ENCODE measurements at places on chromosomes 7 and 10.
A peak's percentile ranks its signal among the peaks of the same experiment; 100 is the strongest.

DNA sequence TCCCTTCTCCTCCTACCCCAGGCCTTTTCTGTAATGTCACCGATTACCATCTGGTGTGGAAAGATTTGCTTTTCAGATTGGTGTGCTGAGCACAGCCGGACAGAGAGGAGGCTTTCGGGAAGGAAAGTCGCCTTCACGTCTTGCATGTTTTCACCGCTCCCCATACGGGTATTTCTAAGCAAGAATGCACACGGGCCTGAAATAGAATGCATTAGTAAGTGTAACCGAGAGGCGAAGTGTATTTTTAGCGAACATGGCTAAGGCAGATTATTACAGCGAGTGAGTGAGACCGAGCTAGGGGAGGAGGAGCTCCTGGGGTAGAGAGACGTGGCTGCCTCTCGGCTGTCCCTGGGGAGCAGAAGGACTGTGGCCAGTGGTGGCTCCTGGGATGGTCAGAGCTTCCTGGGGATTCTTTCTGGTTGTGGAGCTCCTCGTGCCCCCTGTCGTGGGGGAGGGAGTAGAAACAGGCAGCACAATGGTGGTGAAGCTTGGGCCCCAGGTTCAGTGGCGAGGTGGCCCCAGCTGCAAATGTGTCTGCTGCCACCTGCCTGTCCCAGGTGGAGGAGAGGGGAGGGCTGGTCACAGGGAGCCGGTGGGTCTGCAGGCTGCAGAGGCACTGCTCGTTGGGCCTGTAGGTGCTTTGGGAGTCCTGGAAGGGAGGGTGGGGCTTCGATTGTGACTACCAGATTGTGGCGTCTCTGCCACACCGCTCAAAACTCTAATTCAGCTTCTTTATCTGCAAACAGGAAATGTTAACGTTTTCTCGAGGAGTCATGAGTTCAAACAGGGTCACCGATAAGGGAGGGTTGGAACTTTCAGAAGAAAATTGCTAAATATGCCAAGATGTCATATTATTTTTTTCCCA, 135.8 kb downstream of the CAMK1D start:
- DNase-seq: no peak
- no peak overlapping the region for H3K27ac ChIP-seq
- no peak overlapping the region for H3K4me3 ChIP-seq
- no peaks in the 10 kb centered on the region for H3K4me1 ChIP-seq

- H3K4me1 ChIP-seq: no peaks in the 10 kb centered on the region
- H3K27me3 ChIP-seq: no peaks in the 10 kb centered on the region
- H3K4me3 ChIP-seq: no peak overlapping the region
- H3K36me3 ChIP-seq: no peaks in the 10 kb centered on the region
- DNase-seq: no peak
- H3K27ac ChIP-seq: no peak overlapping the region
Observed at GRCh38 chr7:103915680-103916357, 73.6 kb downstream of the RELN start.

- H3K36me3 ChIP-seq: no peaks in the 10 kb centered on the region
- no peak overlapping the region for H3K27ac ChIP-seq
- no peak overlapping the region for H3K4me3 ChIP-seq
Observed at GRCh38 chr10:12914111-12914510, 87.4 kb downstream of the CCDC3 start.

GRCh38 chr10:6320320-6321010, 117.7 kb downstream of the PFKFB3 start:
- DNase-seq: no peak
- H3K4me1 ChIP-seq: no peaks in the 10 kb centered on the region
- no peak overlapping the region for H3K27ac ChIP-seq
- no peak overlapping the region for H3K4me3 ChIP-seq
- no peaks in the 10 kb centered on the region for H3K27me3 ChIP-seq

- no peak overlapping the region for H3K4me3 ChIP-seq
- H3K27ac ChIP-seq: no peak overlapping the region
- no peaks in the 10 kb centered on the region for H3K36me3 ChIP-seq
- H3K4me1 ChIP-seq: no peaks in the 10 kb centered on the region
Observed at GRCh38 chr10:130770018-130770630, 541.4 kb downstream of the TCERG1L start.

GRCh38 chr10:73653195-73653594, 2.6 kb downstream of the SYNPO2L start:
- no peak overlapping the region for H3K4me3 ChIP-seq
- no peak overlapping the region for H3K27ac ChIP-seq
- H3K4me1 ChIP-seq: peaks cover 8% of the 10 kb centered on the region
- DNase-seq: no peak
- no peaks in the 10 kb centered on the region for H3K27me3 ChIP-seq
- no peaks in the 10 kb centered on the region for H3K36me3 ChIP-seq

- no peaks in the 10 kb centered on the region for H3K36me3 ChIP-seq
- DNase-seq: no peak
- no peak overlapping the region for H3K27ac ChIP-seq
- H3K4me1 ChIP-seq: no peaks in the 10 kb centered on the region
Observed at GRCh38 chr7:89104748-89105685, 309.5 kb upstream of the TEX47 start.

DNA sequence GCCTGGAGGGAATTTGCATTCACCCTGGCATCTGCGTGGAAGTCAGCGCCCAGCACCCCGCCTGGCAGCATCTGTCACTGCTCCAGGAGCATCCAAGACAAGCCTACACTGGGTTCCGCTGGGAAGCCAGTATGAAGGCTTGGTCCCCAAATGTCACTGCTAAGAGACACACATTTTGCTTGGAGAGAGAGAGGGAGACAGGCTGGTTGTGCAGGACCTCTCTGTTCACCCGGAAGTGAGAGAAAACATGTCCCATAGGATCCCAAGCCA, 119.5 kb downstream of the SEC23IP start:
- no peak for DNase-seq
- no peak overlapping the region for H3K27ac ChIP-seq
- no peaks in the 10 kb centered on the region for H3K27me3 ChIP-seq
- no peak overlapping the region for H3K4me3 ChIP-seq

- H3K4me1 ChIP-seq: peaks cover 16% of the 10 kb centered on the region
- H3K27ac ChIP-seq: no peak overlapping the region
- H3K36me3 ChIP-seq: no peaks in the 10 kb centered on the region
- no peak overlapping the region for H3K4me3 ChIP-seq
Observed at GRCh38 chr10:63221950-63222349, 88.8 kb downstream of the NRBF2 start.

DNA sequence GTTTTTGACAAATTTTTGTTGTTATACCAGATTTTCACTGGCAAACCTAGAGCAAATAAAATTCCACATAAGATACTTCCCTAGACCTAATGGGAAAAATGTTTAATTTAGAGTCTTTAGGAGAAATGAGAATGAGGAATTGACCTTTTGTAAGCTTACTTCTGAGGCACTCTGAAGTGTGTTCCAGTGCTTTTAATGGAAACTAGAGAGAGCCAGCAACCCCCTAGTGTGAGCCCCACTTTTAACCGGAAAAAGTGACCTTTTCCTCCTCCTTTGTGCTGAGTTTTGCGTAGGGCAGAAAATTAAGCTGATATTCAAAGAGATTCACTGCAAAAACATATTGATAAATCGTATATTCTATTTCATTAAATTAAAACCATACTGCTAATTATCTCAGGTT, 5.2 kb downstream of the IKZF1 start:
- H3K4me3 ChIP-seq: peak overlapping the region; percentile 11
- no peak for DNase-seq
- H3K4me1 ChIP-seq: no peaks in the 10 kb centered on the region
- H3K27me3 ChIP-seq: no peaks in the 10 kb centered on the region
- H3K36me3 ChIP-seq: no peaks in the 10 kb centered on the region

- no peak overlapping the region for H3K27ac ChIP-seq
- no peaks in the 10 kb centered on the region for H3K36me3 ChIP-seq
- H3K4me1 ChIP-seq: peaks cover 17% of the 10 kb centered on the region
- DNase-seq: peak; percentile 72
Observed at GRCh38 chr7:134589491-134589941, 40.6 kb downstream of the AKR1B15 start.

DNA sequence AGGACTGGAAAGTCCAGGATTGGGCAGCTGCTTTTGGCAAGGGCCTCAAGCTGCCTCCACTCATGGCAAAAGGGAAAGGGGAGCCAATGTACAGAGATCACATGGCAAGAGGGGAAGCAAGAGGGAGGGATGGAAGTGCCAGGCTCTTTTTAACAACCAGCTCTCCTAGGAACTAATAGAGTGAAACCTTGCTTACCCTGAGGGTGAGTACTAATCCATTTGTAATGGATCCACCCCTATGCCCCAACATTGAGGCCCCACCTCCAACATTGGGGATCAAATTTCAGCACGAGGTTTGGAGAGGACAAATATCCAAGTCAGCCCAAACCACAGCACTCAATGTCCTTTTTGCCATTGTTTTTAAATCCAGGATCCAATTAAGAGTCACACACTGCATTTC, 12.5 kb downstream of the HABP2 start:
- DNase-seq: no peak
- H3K27me3 ChIP-seq: no peaks in the 10 kb centered on the region

- H3K27ac ChIP-seq: no peak overlapping the region
- no peaks in the 10 kb centered on the region for H3K4me1 ChIP-seq
- DNase-seq: no peak
- H3K36me3 ChIP-seq: no peaks in the 10 kb centered on the region
- no peaks in the 10 kb centered on the region for H3K27me3 ChIP-seq
- H3K4me3 ChIP-seq: no peak overlapping the region
Observed at GRCh38 chr10:60167050-60167449, 222.6 kb downstream of the ANK3 start.

DNA sequence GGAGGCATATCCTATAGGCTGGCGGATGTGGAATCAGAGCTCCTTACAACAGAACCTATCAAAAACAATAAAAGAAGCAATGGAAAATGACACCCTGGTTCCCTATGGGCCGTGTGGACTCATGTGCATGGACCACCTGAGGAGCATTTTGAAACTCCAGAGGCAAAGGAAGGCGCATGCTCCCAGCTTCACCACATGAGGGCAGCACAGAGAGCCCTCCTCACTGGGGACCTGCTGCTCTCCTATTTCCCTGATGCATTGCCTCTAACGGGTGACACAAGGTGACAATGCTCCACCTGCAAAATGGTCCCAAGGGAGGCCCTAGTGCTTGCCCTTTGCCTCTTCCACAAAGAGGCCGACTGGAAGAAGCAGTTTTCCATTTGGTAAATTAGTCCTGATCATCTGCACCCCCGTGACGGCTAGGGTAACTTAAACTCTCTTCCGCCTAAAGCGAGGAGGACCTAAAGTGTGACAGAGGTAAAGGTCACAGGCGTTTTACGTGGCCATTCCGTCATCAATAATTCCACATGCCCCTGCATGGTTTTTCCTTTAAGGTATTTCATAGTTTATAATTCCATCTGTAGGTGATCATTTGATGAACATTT, 67.7 kb downstream of the GPAM start:
- H3K4me1 ChIP-seq: no peaks in the 10 kb centered on the region
- H3K4me3 ChIP-seq: no peak overlapping the region
- H3K36me3 ChIP-seq: no peaks in the 10 kb centered on the region
- no peaks in the 10 kb centered on the region for H3K27me3 ChIP-seq

DNA sequence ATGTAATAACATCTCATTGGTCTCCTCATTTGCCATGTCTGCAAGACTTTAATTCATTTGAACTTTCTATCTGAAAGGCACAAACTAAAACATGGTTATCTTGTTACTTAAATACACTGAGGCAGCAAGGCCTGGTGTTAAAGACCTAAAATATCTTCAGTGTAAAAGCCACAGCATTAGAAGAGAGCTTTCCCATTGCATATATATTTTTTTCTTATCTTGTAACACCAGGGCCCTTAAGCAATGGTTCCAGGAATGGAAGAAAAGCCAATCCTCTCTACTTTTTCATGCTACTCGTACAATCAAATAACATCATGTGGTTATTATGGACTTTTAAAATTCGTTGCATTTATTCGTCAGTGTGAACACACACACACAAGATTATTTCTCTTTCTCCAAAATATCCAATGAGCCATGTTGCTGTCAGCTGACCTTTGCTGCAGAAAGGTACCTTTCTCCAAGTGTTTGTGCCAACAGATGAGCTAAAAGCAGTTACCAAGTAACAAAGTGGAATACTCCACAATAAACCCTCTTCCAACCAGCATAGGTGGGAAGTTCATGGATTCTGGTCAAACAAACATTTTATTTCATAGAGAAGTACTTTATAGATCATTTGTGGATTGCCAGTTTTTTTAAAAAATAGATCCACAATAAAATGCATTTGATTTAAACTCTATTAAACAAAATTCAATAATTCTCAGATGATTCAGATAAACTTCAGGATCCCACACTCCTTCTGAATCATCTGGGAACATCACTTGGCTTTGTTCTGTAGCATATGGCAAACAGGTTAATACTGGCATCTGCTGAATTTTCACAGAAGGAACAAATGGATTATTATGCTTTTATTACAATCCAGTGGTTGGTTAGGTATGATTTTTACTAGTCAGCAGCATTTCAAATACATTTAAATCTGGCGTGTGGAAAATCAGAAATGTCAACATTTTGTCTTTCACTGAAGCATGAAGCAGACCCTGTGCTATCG, 63.3 kb upstream of the AGBL3 start:
- DNase-seq: no peak
- peaks cover 27% of the 10 kb centered on the region for H3K4me1 ChIP-seq
- H3K27me3 ChIP-seq: no peaks in the 10 kb centered on the region
- no peak overlapping the region for H3K4me3 ChIP-seq
- no peak overlapping the region for H3K27ac ChIP-seq
- no peaks in the 10 kb centered on the region for H3K36me3 ChIP-seq

DNA sequence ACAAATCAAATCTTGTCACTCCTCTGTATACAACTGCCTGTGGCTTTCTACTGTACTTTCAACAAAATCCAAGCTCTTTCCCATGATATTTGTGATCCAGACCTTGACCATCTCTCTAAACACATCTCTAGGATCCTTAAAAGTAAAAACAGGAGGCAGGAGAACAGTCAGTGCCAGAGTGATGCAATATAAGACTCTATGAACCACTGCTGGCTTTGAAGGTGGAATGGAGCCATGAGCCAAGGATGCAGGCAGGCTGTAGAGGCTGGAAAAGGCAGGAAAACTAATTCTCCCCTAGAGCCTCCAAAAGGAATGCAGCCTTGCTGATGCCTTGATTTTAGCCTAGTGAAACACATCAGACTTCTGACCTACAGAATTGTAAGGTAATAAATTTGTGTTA, 45.5 kb upstream of the LRRN3 start:
- H3K4me3 ChIP-seq: no peak overlapping the region
- DNase-seq: no peak
- no peaks in the 10 kb centered on the region for H3K27me3 ChIP-seq

DNA sequence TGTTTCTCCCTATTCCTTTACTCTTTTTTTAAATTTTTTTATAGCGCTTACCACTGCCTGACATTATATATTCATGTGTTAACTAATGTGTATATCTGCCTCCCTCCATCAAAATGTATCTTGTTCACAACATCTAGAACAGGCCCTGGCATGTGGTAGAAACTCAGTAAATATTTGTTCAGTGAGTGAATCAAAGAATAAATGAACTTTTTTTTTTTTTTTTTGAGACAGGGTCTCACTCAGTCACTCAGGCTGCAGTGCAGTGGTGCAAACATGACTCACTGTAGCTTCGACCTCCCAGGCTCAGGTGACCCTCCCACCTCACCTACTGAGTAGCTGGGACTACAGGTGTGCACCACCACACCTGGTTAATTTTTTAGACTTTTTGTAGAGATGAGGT, 7.5 kb upstream of the CALD1 start:
- no peak overlapping the region for H3K27ac ChIP-seq
- no peaks in the 10 kb centered on the region for H3K27me3 ChIP-seq
- H3K36me3 ChIP-seq: no peaks in the 10 kb centered on the region
- DNase-seq: no peak
- H3K4me3 ChIP-seq: no peak overlapping the region
